ENCODE measurements at places on chromosomes 7 and 10.

- no peak for DNase-seq
These were observed 72.5 kb downstream of the SEMA3D start for GRCh38 chr7:85114342-85114741.

DNA sequence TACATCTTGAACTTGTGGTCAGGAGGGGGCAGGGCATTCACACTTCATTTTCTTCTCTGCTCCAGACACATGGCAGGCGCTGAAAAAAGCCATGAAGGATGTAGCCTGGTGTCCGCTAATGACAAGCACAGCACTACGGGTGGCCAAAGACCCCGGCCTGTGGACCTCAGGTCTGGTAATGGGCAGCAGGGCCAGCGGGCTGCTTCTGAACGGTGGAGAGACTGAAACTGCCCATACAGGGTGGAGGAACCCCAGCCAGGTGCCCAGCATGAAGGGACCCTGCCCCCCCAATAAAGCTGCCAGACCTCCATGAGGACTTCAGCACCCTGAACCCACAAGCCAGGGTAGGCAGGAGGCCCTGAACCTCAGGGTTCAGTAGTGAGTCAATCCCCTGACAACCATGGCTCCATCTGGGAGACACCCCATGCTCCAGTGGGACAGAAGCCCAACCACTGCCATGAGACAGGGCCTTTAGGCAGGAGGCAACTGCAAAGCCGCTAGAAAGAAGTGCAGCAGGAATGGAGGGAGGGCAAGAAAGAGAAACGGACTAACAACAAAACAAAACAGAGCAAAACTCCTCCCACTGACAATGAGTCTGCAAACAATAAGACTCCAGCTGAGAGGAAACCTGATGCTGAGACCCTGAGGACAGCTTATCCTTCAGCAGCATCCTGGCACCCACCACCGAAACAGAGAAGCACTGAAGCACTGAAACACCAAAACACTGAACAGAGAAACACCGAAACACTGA, 140.2 kb upstream of the PPP2R2D start:
- DNase-seq, result no peak

DNA sequence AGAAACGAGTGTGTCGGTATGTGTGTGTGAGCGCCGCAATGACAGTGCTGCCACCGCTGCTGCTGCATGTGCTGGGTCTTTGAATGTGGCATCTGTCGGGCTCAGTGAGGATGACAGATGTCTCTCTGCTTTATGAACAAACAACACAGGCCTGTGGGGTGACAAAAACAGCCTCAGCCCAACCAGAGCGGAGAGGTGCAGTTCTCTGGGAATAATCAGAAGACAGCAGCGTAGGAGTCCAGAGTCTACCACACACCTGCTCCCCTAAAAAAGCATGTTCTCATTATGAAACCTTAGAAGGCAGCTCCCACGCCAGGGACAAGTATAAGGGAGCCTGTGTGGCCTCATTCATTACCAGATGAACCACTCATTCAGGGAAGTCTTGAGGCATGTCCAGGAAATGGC, 278.3 kb downstream of the KCNMA1 start:
- DNase-seq, result no peak

GRCh38 chr7:46123-46829, 146.1 kb upstream of the FAM20C start:
- no peak for DNase-seq

- DNase-seq, result no peak
These were observed 239.9 kb downstream of the CAMK1D start for GRCh38 chr10:12589291-12589690.

- DNase-seq, result no peak
These were observed 657 bp downstream of the CDNF start for GRCh38 chr10:14837003-14837756.

- DNase-seq, result no peak
These were observed 37.6 kb downstream of the WBP1L start for GRCh38 chr10:102781090-102781920.

DNA sequence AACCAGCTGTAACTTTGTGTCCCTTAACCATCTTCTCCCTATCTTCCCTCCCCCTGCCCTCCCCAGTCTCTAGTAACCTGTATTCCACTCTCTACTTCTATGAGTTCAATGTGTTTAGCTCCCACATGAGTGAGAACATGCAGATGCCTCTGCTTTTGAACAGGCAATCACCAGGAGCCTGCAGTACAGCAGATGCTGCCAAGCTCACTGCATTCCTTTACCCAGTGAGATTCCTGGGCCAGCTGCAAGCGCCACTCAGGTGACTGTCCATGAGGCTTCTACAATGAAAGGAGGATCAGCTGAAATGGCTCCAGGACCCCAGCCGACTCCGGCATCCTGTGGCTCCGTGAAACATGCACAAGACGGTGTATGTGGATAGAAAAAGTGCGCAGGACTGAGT, 15.7 kb downstream of the GRID1 start:
- DNase-seq, result no peak

GRCh38 chr7:106421181-106421762, 136.5 kb upstream of the NAMPT start:
- peak; percentile 3 for DNase-seq

DNA sequence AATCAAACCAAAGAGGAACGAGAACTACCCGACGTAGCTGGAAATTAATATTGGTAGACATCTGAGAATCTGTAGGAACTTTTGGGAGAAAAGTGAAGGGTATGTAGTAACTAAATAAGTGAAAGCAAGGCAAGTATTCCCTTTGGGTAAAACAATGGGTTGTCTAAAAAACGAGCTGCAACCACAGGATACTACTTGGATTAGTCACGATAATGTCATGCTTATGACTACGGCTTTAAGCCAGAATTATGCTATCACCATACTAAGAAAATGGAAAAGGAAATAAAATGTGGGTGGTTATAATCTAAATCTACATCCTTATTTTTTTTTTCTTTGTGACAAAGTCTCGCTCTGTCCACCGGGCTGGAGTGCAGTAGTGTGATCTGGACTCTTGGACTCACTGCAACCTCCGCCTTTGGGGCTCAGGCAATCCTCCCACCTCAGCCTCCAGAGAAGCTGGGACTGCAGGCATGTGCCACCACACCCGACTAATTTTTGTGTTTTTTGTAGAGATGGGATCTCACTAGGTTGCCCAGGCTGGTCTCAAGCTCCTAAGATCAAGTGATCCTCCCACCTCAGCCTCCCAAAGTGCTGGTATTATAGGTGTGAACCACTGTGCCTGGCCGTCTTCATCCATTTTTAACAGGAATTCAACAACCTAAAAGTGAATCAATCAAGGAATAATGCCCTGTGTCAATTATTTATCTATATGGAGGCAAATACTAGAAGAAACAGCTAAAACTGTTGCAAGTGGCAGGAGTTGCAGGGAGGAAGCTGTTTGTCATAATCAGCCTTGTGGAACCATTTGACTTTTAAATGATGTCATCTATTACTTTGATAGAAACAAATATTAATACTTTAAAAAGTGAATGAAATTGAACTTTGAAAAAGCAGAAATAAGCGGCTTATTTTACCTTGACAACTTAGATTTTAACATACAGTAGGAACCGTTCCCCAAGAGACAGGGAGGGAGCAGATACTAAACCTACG, 189.3 kb downstream of the PRPF18 start:
- no peak for DNase-seq

DNA sequence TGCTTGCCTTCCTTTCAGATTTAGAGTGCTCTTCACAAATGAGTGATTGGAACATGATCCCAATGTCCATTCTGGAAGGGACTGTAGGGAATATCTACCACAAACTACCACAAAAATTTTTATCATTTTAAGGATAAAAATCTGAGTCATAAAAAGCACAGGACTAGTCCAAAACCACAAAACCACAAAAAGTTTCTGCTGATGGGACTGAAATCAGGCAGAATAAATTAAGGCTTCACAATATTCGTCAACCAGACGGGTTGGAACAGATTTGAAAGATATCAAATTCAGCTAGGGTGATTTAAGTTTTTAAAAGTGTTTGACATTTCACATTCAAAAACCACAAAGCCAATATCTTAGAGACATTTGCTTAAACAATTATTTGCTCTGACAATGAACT, 100.1 kb upstream of the PTN start:
- no peak for DNase-seq

DNA sequence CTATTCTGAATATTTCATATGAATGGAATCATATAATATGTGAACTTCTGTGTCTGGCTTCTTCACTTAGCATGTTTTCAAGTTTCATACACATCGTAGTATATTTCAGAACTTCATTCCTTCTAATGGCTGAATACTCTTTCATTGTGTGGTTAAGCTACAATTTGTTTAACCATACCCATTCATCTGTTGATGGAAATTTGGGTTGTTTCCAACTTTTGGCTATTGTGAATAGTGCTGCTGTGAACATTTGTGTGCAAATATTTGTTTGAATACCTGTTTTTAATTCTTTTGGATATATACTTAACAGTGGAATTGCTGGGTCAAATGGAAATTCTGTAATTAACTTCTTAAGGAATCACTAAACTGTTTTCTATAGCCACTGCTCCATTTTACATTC, 86.0 kb upstream of the MDFIC start:
- DNase-seq, result no peak

DNA sequence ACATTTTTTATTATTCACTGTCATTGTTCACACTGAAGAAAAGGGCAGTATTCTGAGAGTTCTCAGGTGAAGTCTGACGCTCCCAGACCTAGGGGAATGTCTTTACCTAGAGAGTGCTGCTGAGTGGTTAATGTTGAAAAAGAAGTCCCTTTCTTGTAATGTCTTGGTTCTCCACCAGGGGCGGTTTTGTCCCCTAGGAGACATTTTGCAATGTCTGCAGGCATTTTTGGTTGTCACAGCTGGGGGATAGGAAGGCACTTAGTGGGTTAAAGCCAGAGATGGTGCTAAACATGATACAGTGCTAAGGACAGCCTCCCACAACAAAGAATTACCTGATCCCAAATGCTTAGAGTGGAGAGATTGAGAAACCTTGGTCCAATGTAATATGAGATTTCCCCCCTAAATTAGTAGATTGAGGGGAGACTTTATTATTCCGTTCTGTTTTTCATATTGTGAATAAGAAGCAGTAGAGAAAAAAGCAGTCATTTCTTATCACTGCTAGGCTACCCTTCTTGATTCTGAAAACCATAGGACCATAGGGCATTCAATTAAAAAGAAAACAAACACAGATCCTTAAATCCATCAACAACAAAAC, 13.1 kb downstream of the UMAD1 start:
- peak; percentile 41 for DNase-seq

GRCh38 chr10:108631332-108631731, 1292.0 kb downstream of the XPNPEP1 start:
- DNase-seq, result no peak

GRCh38 chr10:35783305-35783838, 141.3 kb upstream of the FZD8 start:
- no peak for DNase-seq

DNA sequence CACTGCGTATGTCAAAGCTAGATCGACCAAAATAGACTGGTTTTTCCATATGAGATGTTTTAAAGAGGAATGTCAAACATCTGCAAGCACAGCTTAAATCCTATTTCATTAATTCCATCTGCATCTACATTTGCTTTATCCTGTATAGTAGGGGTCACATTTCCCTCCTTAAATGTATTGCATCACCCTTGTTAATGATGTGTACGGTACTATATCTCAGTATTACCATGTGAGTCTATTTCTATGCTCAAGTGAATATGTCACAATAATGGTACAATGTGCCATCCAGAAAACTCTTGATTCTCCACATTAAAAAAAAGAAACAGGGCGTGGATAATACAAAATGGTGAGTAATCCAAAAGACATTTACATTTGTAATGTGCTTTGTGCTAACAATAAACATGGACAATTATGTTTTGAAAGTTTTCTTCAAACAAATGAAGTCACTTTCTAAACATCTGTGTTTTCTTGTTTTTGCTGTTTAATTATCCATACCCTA, 56.6 kb downstream of the TWIST1 start:
- DNase-seq, result no peak
